Fibroblast of gingiva (primary cell): ENCODE measurements at places on chromosomes 5 and 9.

DNA sequence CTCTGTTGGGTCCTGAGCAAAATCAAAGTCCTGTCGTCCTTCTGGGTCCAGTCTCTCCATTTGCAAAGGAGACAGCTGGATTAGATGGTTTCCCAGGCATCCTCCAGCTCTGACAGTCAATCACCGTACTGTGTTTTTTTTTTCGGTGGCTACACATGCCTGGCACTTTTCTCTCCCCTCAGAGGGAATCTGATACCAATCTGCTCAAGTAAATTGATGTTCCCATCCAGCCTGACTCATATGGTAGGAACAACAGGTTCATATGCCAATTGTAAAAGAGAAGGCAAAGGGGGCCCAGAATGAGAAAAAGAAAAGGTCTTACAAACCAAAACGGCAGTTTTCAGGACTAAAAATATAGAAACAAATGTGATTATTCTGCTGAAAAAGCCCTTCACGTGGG lies 1.2 kb downstream of the FBXO10 start:
- DNase-seq = peak; percentile 65

DNA sequence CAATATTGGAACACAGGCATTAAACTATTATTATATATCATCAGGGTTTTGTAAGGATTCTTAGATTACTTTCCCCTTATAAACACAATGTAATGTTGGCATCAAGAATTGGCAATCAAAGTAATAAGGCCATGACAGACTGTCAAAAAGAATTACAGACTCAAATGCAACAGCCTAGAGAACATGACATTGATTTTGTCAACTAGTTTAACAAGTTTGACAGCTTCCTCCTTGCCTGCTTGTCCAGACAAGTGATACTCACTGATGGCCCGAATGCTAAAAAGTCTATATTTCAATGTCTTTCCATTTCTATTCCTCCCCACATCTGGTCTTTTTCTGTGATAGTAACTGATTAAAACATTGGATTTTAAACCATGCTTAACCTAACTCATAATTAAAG lies 6.4 kb upstream of the ANKRD31 start:
- DNase-seq = no peak

GRCh38 chr5:34452170-34452828 lies 203.8 kb upstream of the RAI14 start:
- DNase-seq = peak; percentile 10

DNA sequence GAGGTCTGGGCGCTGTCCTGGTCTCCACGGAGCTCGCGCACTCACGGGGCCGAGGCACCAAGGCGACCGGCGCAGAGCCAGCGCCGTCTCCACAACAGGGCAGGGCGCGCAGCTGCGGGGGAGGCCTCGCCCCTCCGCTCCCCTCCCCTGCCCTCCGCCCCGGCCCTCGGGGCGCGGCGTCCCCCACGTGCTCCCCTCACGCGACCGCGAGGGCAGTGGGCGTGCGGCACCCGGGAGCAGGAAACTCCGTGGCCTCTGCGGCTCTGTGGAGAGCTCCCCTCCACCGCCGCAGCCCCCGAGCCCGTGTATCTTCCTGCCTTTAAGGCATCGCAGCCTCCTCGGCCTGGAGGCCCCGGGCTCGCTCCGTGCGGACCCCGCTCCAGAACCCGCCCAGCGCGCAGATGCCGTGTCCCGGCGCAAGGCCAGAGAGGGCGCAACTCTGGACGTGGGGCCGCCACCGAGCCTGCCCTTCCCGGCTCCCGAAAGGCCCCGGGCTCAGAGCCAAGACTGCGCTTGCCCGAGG lies 708 bp upstream of the TUBB4B start:
- DNase-seq = peak; percentile 88

DNA sequence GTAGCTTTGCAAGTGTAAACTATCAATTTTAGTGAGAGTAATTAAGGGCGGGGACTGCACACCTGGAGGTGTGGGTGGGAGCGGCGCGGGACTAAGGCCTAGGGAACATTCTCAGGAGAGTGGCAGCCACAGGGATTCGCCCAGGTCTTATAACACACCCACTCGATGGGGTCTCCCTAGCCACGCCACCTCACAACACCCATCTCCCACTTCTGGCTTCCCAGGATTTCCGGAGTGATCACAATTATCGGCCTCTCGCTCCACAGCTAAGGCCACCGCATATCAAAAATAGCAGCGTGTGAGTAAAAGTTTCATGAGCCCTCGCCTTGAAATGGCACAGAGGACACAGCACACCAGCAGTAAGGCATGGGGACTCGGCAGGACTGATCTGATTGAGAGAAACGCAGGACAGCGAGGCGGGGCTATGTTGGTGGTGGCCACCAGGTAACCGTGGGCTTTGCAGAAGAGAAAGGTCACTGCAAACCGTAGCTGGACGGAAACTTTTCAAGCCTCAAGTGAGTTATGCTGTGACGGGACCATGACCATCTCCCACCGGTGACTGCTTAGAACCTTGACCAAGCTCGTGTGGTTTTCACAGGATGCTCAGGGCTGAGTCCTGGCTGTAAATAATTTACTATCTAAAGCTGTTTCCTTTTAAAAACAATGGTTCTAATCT lies 1.1 kb upstream of the LPAR1 start:
- no peak for DNase-seq

GRCh38 chr5:130400091-130400490 lies 495.8 kb downstream of the CHSY3 start:
- peak; percentile 59 for DNase-seq

GRCh38 chr5:1541702-1542400 lies 18.1 kb upstream of the LPCAT1 start:
- DNase-seq = peak; percentile 44

- DNase-seq = peak; percentile 69
Measured at GRCh38 chr9:107276966-107277710, 5.9 kb upstream of the RAD23B start.

GRCh38 chr9:6150483-6150882 lies 65.1 kb upstream of the IL33 start:
- no peak for DNase-seq

GRCh38 chr5:82352146-82352791 lies 74.1 kb upstream of the RPS23 start:
- no peak for DNase-seq

GRCh38 chr9:4774209-4774608 lies 18.5 kb upstream of the RCL1 start:
- peak; percentile 89 for DNase-seq

DNA sequence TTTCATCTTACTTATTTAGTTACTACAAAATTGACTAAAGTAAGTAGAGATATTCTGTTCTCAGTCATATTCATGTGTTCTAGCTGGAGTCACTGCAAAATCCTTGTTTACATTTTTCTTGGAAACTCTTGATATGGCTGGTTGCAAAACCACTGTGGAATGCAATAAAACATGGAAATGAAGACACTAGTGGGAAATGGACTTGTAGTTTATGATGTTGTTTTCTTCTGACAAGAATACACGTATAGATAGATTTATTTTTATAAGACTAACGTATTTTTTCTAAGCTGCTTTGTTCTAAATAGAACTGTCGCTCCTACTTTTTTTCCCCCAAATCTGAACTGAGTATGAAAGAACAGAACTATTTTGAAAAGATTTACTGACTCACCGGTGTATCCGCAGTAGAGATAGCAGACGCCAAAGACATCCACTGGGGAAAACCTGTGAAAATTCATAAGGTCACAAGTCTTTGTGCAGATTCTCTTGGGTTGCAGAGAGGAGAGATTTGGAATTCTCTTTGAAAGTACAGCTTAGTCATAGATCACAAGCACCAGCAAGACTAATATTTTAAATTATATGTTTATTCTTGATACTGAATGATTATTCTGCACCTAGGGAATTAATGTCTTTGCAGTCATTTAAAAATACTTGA lies 119.6 kb upstream of the TAF11L2 start:
- peak; percentile 61 for DNase-seq

DNA sequence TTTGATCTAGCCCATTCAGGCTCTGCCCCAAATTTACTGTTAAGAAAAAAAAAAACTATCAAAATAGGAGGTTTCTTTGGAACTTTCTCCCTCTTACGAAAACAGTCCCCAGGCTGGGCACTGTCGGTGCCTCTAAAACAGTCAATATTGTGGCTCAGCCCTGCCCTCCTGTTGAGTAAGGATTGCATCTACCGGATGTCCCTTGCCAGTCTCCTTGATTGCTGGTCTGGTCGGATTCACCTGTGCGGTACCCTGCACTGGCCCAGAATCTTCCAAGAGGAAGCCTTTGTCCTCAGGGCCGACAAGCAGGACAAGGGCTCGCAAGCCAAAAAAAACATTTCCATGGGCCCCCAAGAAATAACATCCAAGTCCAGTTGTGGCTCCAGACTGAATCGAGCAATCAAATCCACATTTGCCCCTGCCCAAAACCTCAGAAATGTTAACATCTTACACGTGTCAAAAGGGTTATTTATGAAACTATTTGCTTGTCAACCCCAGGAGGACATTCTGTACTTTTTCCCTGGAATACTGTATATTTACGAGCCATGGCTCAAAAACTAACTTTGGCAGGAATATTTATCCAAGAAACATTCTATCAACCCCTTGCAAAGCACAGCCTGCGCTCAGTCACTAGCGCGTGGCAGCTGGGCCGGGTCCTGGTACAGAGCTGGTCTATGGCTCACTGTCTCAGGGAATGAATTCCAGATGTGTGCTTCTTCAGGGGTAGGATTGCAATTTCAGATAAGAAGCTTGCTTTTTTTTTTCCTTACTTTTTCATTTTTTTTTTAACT lies 129.2 kb upstream of the ADRA1B start:
- DNase-seq = peak; percentile 98
